A549 treated with AZD2906 at 1 μM for 4 hours (cell line): ENCODE measurements at places on chromosomes 13 and 19. TPM values are rescaled to one million over a fixed set of nuclear protein-coding genes. Genes with fewer than 3 reads are reported as not detected.

DHX34 gene
- 25.5 to 38.2 TPM (median 36.8 TPM) in 5 replicates for total RNA-seq

SLITRK5 gene
- total RNA-seq, result 0.51 to 0.63 TPM (median 0.57 TPM) in 5 replicates

ZNF66 gene
- total RNA-seq, result not detected in 5 replicates

C19orf67 gene
- not detected in 5 replicates for total RNA-seq

TDRD12 gene
- total RNA-seq, result 0.10 to 0.23 TPM (median 0.19 TPM) in 5 replicates

ZNF577 gene
- 0.03 to 0.07 TPM in 2 of 5 replicates, not detected in the others for total RNA-seq

ZNF728 gene
- not detected in 5 replicates for total RNA-seq

PCDH20 gene
- total RNA-seq, result not detected in 5 replicates

ZNF71 gene
- 10.0 to 12.4 TPM (median 11.7 TPM) in 5 replicates for total RNA-seq

ADM5 gene
- 2.9 to 5.7 TPM (median 5.0 TPM) in 5 replicates for total RNA-seq

KIR2DL4 gene
- total RNA-seq, result not detected in 5 replicates

APOC4 gene
- total RNA-seq, result not detected in 5 replicates

RASL11A gene
- 2.8 to 7.7 TPM (median 4.8 TPM) in 5 replicates for total RNA-seq

NLRP7 gene
- total RNA-seq, result 0.01 to 0.13 TPM (median 0.02 TPM) in 3 of 5 replicates, not detected in the others

S1PR5 gene
- 0.97 to 1.5 TPM (median 1.4 TPM) in 5 replicates for total RNA-seq

KLF2 gene
- total RNA-seq, result 13.1 to 34.2 TPM (median 27.7 TPM) in 5 replicates

OR4F17 gene
- not detected in 5 replicates for total RNA-seq

ZSCAN4 gene
- not detected in 5 replicates for total RNA-seq

ZNF575 gene
- total RNA-seq, result 1.2 to 2.6 TPM (median 2.2 TPM) in 5 replicates

GPR18 gene
- total RNA-seq, result not detected in 5 replicates

KCNC3 gene
- 0.96 to 1.5 TPM (median 1.5 TPM) in 5 replicates for total RNA-seq

CYP2A6 gene
- total RNA-seq, result 0.07 to 0.13 TPM in 2 of 5 replicates, not detected in the others

ANGPTL8 gene
- not detected in 5 replicates for total RNA-seq

RPS15 gene
- total RNA-seq, result 1,460 to 2,135 TPM (median 1,895 TPM) in 5 replicates

ZFP14 gene
- 1.5 to 2.3 TPM (median 2.0 TPM) in 5 replicates for total RNA-seq

RTBDN gene
- total RNA-seq, result 0.20 to 0.32 TPM (median 0.22 TPM) in 4 of 5 replicates, not detected in the other
